ENCODE measurements at places on chromosomes 4 and X. TPM values are rescaled to one million over a fixed set of nuclear protein-coding genes. Genes with fewer than 3 reads are reported as not detected.

Gene PKD2
- 7.8 TPM for total RNA-seq

DNA sequence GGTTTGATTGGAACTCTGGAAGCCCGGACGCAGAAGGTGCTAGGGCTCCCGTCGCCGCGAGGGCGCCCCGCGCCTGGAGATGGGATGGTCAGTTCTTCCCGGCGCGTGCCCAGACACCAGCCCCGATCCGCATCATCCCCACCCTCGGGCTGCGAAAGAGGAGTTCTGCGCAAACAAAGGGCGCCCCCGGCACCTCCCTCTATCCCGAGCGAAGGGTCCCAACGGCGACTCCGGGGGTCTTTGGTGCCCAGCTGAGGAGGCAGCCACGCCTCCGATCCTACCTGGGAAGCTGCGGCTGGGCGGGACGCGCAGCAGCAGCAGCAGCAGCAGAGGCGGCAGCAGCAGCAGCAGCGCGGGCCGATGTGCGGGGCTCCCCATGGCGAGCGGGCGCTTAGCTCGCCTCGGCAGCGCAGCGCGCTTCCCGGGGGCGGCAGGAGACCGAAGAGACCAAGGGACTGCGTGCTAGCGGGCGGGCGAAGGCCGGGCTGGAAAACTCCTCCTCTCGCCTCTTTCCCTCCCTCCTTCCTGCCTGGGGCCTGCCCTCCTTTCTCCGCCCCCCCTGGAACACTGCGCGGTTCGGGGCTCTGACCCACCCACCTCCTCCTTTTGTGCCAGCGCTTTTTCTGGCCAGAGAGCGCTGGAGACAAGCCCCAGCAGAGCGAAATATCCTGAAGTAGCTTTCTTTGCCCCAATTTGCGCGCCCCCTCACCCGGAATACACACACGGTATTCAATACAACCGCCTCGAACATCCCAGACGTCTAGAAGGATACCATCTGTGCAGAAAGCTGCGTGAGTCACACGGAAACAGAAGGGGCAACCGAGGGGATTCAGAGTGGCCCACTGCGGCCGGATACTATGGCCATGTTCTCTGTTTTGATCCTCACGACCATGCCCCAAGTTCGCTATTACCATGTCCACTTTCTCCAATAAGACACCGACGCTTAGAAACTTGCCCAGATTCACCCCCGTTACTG, at the start of gene SRPX:
Gene SRPX, minus strand, starts transcription at position 457 of the 976 bp plus-strand sequence. Its CDS starts 79 bp downstream, at position 378.
- no peak for DNase-seq

Gene TCEAL6
- not detected for total RNA-seq

- DNase-seq: no peak
These were observed 2.2 kb downstream of the CCNB3 start for GRCh38 chrX:50206753-50207152.

Gene GC
- total RNA-seq: not detected

DNA sequence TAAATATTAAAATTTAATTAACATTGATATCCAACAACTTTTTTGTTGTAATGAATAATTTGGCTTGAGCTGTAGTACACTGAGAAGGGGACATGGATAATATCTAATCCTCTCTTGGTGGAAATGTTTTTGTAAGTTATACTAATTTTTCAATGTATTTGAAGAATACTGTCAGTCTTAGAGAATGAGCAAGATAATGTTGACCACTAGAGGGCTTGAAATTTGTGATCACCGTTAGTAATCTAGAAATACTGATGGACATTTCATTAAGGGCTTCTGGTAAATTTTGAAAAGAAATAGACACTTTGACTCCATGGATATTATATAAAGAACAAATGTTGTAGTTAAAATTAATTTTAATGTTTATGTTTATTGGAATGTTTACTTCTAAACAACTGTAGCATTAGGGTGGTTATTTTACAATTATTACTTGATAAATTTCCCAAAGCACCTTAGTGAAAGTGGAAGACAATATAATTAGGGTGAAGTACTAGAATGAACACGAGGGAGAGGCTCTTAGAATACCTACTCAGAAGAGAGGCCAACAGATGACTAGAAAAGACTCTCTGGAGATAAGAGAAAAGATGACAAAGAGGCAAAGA, 20.0 kb upstream of the CAMK2D start:
- peak; percentile 64 for DNase-seq

DNA sequence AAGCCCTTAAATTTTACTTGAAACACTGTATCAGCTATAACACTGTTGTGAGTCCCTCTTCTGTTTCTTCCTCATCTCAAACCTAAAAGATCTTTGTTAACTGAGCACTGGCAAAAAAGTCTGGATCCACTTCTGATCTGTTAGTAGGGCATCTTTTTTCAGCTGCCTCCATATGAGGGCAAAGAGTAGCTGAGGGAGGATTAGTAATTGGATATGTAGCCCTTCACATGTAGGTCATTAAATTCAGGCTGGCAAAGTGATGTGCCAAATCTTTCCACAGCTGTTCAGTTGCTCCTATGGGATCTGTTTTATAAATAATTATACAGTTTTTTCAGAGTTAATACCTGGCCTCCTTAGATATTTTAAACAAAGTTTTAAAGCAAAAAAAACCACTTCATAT, 1.1 kb upstream of the TRMT10A start:
- DNase-seq: no peak

DNA sequence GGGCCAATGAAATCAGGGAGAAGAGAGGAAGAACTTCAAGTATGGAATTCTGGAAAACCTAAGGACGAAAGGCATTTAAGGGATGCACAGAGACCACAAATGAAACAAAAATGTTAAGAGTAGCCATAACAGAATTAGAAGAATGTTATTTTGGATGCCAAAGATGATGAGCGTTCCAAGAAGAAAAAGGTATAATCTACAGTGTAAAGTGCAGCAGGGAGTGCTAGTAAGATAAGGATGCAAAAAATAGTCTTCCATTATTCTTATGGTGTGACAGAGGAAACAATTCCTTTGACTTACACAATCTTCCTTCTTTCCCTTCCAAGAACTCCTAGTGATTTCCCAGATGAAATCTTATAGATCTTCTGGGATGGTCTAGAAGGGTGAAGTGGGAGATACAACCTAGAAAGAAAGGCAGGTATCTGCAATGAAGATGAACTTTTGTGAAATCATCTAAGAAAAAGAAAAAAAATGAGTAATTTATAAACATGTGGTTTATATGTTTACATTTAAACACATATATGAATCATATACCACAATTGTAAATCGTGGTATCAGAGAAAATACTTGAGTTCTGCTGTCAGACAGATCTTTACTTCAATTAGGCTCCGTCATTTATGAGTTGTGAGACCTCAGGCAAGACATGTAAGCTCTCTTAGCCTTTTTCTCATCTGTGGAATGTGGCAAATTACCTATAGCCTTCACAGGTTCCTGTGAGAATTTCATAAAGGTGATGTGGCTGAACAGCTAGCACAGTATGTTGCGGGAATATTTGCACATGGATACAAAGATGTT, 8.1 kb downstream of the MORF4L2 start:
- no peak for DNase-seq

DNA sequence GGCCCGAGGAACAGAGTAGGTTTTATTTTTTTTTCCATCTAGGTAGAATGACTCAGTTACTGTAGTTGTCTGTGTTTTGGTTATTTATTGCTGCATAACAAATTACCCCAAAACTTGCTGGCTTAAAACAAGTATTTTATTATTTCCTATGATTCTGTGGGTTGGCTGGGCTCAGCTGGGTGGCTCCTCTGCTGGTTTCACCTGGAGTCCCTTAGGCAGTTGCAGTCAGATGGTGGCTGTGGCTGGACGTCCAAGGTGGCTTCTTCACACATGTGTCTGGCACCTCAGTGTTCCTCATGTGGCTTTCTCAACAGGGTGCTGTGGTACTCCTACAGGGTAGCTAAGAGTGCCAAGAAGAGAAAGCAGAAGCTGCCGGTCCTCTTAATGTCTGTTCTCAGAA, 115.8 kb downstream of the PHEX start:
- DNase-seq: no peak

DNA sequence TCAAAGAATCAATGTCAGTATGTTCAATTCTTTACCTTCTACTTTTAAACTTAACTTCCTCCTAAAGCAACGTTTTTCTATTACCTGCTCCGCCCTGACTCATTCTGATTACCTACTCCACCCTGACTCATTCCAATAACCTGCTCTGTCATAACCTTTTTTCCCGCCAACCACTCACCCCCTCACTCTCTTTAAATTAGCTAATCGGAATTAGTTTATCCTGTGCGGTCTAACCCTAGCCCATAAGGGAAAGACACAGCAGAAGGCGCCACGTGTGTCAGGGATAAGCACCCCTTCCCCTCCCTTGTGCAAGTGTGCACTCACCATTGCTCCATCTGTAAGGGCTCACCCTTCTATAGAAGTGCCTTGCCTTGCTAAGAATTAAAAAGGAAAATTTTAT, 64.4 kb downstream of the EIF4E start:
- DNase-seq: no peak

GRCh38 chrX:154019061-154019621, 561 bp downstream of the IRAK1 start:
- no peak for DNase-seq

DNA sequence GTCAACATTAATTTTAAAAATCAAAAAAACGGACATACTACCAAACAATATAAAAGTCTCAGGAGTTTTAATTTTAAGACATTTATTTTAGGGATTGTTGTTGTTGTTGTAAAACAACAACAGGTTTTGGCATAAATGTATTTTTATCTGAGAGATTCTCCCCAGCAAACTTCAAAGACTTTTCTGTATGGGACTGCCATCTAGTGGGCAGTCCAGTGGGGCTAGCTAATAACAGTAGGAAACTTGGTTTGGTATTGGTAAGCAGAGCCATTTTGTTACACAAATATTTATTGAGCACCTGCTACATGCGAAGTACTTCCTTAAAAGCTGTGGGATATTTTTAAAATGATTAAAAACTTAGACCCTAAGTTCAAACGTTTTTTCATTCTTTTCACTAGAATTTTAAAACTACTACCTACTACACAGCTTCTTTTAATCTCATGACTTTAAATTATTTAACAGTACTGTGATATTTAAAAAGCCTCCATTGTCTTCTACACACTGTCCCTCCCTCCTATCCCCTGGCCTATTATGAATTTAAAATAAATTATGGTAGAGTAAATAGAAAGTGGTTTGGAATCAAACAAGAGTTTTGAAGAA, 1028.4 kb upstream of the INTU start:
- DNase-seq: no peak

Gene MND1
- not detected for total RNA-seq

GRCh38 chr4:1044469-1045192, 33.2 kb downstream of the FGFRL1 start:
- DNase-seq: no peak

DNA sequence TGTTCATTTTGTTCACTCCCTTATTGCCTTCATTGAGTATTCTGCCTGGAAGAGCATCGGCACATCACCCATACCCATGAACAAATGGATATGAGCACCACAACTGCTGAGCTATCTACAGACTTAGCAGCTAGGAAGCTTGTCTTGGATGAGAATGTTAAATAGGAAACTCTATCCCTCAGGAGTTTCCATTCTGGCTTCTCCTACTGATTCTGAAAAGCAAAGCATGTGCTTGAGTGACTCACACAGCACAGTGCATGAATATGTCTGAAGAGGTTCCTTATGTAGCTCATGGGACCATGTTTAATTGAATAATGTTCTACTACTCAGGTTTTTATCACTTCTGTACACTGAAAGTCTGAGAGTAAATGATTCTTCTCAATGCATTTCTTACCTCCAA, 57.3 kb upstream of the MXRA5 start:
- no peak for DNase-seq

DNA sequence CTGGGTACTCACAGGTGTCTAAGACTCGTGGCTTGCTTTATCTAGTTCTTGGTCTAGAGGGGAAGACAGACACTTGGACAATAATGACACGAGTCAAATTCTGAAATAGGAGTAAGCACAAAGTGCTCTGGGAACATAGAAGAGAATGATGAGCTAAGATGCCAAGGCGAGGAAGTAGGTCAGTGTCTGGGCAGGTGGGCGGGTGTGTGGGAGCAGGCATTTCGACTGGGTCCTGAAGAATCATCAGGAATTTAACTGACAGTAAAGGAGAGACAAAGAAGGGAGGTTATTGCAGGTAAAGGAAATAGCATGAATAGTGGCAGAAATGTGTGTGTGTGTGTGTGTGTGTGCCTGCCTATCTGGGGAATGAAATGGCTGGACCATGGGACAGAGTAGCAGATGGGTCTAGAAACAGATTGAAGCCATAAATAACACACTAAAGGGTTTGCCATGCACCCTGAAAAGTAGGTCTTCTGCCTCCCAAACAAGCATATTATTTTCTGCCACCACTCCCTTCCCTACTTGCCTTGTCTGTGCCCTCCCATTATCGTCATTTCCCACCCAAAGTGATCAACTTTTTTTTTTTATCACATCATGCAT, 58.4 kb upstream of the SLC25A43 start:
- DNase-seq: no peak

Gene IL3RA
- total RNA-seq: 3.3 TPM

DNA sequence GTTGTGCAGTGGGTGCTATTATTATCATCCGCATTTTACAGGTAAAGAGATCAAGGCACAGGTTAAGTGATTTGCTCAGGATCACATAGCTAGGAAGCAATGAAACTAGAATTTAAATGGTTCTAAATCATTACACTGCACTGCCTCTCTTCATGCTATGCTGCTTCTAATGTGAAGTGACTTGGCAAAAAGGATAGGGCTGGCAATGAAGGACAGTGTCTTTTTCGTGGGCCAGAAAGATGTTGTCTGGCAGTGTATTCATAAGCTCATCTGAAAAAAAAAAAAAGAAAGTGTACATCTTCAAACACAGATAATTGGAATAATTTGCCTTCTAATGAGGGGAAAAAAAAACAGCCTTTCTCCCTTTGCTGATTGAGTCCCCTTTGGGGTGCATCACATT, 132.2 kb upstream of the FUNDC1 start:
- DNase-seq: no peak

Gene RLIM
- total RNA-seq: 43.2 TPM

- no peak for DNase-seq
These were observed 87.3 kb upstream of the CPEB2 start for GRCh38 chr4:14915018-14915417.

Gene MSANTD1
- total RNA-seq: 0.54 TPM

Gene MAGEE2
- not detected for total RNA-seq

- no peak for DNase-seq
These were observed 24.1 kb downstream of the SH3KBP1 start for GRCh38 chrX:19863212-19863856.

DNA sequence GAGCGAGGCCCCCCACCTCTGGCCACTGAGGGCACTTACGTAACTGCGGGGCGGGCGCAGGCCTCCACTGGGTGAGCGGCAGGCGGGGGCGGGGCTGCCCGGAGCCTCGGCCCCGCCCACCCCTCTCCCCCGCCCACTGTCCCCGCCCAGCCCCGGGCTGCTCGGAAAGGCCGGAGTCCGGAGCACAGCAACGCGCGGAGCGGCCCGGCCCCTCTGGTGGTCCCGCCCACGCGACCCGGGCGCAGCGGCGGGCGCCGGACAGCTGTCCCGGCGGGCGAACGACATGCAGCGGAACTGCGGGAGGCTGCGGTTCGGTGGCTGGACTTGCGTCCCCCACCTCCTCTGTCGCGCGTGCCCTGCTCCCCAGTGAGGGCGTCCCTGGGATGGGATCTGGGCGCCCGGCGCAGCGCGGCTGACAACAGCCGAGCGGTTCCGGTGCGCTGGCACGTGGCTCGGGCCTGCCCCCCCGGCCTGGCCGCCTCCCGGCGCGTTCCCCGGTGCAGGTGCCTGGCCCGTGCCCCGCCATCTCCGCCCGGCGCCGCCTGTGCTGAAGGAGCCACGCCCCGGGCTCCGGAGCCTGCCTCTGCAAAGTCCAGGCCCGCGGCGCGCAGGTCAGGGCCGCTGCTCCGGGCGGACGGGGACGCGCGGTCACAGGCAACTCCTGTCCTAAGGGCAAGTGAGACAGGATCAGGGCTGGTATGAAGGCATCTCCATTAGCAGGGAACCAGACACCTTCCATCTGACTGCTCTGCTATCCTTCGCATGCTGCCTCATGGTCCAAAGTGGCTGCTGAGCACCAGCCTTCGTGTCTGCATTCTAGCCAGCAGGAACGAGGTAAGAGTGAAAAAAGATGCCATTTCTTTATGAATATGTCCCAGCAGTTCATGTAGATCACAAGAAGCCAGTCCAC, 21.8 kb upstream of the JAKMIP1 start:
- DNase-seq: peak; percentile 35

Measured in natural killer cell (primary cell).